ENCODE measurements at places on chromosomes 12 and 14.

- no peak for DNase-seq
Observed at GRCh38 chr14:84708865-84709264, 821.1 kb upstream of the FLRT2 start.

DNA sequence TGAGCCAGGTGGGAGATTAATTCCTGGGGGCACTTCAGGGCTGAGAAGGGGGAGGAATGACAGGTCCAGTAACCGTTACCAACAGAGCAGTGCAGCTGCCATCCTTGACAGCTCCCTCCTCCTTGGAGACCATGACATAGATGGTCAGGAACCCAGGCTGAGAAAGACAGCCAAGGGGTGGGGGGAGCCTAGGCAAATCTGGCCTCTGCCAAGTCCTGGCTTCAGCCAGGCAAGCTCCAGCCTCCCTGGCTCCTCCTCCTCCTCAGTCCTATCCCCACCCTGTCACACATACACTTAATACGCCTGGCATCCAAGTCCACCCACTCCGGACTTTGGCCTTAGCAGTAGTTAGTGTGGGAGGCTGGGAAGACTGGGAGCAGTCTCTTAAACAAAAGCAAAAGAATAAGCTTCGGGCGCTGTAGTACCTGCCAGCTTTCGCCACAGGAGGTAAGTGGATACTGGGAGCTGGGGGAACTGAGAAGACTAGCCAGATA is at the start of gene RDH5:
RDH5 (plus strand) TSS at position 323 of the 494 bp plus-strand sequence. CDS start 792 bp downstream, outside the sequence.
- peak; percentile 49 for DNase-seq

DNA sequence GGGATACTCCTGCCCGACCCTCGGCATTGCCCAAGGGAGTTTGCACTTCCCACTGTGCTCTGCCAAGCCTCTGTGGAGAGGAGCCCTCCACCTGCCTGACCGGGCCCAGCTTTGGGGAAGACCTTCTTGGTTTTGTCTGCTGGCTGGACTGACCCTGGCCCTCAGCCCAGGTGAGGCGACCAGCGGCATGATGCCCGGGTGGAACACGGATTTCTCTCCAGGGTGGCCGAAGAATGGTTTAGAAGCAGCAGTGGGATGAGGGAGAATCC is 15.6 kb downstream of the ZBTB42 start:
- DNase-seq, result no peak

- no peak for DNase-seq
Observed at GRCh38 chr14:75301666-75302325, 23.2 kb downstream of the FOS start.

- no peak for DNase-seq
Observed at GRCh38 chr14:93150227-93151208, 34.2 kb downstream of the MOAP1 start.

DNA sequence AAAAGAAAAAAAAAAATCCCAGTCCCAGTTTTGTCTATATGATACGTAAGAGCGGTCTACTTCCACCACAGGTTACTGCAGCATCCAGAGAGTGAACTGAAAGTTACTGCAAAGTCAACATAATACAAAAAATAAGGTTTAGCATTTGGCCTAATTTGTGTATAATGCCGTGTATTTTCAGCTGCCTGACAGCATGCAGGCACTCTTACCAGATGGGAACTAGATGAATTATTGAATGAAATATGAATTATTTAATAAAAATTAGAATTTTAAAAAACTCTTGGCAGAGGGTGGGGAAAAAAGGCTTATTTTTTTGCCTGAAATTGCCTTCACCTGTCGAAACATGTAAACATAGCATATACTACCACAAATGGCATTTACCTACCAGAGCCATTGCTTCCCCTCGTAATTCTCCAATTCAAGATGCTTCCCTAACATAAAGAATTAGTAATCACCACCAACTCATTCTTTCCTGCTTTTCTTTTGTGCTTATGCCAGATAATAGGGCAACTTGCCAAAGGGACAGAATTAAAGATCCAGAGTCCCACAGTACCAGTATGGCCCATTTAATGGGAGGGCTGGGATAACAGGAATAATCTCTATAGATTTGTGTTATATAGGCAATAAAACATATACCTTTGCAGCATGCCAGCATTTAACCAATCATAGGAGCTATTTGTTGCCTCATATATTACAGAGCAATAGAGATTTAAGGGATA is 31.1 kb downstream of the ATF7 start:
- DNase-seq, result no peak

DNA sequence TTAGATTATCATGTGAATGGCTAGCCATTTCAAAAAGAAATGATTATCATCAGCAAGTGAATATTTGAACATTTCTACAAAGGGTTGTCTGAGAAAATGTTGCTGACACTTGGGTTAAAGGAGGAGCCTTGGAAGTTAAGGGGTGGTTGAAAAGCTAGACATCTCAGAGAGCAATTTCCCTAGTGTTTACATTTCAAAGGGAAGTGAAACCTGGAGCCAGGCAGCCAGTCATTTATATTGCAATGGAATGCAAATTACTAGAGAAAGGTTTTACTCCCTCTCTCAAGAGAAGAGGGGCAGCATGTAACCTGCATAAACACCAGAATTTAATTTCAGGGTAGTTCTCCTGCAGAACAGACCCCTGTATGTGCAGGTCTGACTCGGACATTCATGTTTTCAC is 279.0 kb downstream of the SLC16A7 start:
- DNase-seq, result no peak

GRCh38 chr14:59428581-59429012 is 36.6 kb downstream of the GPR135 start:
- DNase-seq, result peak; percentile 66

DNA sequence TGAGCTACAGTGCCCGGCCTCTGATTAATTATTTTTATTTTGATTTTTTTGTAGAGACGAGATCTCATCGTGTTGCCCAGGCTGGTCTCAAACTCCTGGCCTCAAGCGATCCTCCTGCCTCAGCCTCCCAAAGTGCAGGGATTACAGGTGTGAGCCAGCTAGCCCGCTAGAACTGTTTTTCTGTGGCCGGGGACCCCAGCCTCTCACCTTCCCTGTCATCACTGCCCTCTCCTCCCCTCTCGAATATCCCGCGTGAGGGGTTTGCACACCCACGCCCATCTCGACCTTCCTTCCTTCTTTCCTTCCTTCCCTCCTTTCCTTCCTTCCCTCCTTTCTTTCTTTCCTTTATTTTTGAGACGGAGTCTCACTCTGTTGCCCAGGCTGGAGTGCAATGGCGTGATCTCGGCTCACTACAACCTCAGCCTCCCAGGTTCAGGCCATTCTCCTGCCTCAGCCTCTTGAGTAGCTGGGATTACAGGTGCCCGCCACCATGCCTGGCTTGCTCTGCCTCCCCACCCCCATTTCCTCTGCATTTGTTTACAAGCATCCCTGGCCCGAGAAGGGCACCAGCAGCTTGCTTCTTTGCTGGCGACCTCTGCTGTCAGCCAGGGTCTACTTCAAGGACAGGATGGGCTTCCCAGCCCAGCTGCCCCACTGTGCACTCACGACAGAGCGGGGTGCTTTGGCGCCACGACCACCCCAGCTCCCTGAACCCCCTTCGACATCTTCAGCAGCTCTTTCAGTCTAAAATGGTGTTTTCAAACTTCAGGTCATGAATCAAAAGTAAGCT is 4.3 kb upstream of the TRAF3 start:
- DNase-seq, result peak; percentile 53

- DNase-seq, result peak; percentile 67
Observed at GRCh38 chr12:53476769-53477209, 22.5 kb downstream of the MAP3K12 start.

DNA sequence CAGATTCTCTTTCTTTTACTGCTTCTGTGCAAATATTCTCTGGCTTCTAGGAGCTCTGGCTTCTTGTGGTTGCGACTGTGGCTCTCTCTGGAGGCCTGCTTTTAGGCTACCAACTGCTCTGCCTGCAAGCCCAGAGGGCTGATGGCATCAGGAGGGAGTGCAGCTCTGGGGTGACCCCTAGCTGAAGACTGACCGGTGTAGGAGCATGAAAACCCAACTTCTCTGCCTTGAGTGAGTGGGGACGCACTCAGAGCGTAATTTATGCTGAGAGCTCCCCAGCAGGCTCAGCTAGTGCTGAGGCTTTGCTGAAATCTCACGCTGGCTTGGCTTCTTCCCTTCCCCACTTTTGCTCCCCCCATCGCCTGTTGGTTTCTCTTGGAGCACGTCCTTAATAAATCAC is 29.9 kb upstream of the RBM19 start:
- DNase-seq, result no peak

- DNase-seq, result no peak
Observed at GRCh38 chr12:71626098-71626497, 37.5 kb downstream of the ZFC3H1 start.

GRCh38 chr14:50232276-50232642 is 881 bp upstream of the SOS2 start:
- DNase-seq, result no peak

GRCh38 chr14:103880348-103881267 is 33.2 kb upstream of the PPP1R13B start:
- DNase-seq, result peak; percentile 42

- no peak for DNase-seq
Observed at GRCh38 chr12:83113945-83114344, 427.2 kb downstream of the TMTC2 start.

GRCh38 chr14:71141701-71142374 is 234.6 kb downstream of the PCNX1 start:
- peak; percentile 81 for DNase-seq

GRCh38 chr14:58865514-58866281 is 227.9 kb downstream of the DACT1 start:
- DNase-seq, result no peak

- no peak for DNase-seq
Observed at GRCh38 chr12:119660076-119660475, 7.9 kb upstream of the PRKAB1 start.

- DNase-seq, result no peak
Observed at GRCh38 chr12:29961231-29961630, 177.5 kb upstream of the TMTC1 start.

DNA sequence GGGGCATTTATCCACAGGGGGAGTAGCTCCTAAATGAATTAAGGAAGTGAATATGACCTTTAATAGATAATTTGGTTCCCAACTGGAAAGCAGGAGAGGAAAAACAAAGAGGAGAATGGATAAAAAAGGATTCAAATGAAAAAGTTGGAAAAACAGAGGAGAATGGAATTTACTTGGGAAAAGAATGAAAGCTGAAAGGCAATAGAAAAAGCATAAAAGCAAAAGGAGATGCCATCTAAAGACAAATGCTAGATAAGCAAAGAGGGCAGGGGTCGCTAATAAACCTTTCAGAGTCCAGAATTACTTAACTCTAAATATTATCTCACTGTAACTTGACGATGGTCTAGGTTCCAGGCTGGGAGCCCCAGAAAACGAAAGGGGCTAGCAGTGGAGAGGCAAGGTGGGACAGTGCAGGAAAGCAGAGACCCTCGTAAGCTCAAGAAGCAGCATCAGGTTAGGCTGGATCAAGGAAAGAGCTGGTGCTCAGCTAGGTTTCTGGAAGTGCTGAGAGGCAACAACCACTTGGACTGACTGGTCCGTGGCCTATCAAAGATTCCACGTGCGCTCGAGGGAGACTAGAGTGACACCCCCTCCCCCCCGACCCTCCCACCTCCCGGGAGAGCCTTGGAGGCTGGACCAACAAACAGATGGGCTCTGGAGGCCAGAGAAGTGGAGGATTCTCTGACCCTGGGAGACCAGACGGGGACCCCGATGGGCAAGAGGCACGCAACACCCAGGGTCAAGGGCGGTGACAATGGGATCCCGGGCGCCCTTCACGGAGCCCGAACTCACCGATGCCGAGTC is 1.2 kb downstream of the SLC2A13 start:
- peak; percentile 8 for DNase-seq

- DNase-seq, result no peak
Observed at GRCh38 chr12:13345722-13346121, 149.2 kb downstream of the EMP1 start.

DNA sequence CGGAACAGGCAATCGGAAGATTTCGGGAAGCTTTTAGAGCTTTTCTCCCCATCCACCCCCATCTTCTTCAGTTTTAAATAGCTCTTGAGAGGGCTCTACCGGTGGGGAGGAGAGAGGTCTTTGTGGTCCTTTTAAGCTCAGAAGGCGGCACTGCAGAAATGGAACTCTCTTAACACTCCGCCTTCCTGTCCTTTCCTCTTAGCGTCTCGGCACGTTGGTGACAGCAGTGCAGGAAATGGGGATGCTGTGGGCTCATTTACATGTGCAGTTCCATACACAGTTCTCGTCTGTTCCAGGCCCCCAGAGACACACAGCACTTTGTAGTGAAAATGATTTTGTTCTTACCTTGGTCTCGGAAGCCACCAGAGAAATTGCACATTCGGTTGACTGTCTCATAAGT is 50.4 kb upstream of the RIN3 start:
- DNase-seq, result no peak

- DNase-seq, result peak; percentile 75
Observed at GRCh38 chr12:59708064-59708463, 112.2 kb downstream of the SLC16A7 start.

DNA sequence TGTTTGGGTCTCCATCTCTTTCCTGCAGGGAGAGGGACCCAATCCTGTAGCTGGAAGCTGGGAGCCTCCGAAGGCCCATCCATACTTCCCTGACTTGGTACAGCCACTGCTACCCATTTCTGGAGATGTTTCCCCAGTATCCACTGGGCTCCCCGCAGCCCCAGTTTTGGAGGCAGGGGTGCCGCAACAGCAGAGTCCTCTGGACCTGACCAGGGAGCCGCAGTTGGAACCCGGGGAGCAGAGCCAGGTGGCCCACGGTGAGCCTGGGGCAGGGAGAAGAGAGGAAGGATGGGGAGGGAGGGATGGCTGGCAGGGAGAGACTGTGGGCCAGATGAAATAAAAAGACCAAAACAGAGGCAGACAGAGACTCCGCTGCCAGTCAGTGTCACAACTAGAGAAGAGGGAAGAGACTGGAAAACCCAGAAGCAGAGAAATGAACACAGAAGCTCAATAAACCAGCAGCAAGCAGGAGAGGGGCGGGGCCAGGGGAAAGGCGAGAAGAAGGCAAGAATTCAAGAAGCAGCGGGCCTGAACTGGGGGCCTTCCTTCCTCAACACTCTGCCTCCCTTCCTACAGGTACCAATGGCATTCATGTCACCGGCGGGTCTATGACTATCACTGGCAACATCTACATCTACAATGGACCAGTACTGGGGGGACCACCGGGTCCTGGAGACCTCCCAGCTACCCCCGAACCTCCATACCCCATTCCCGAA is 6.3 kb downstream of the LTBR start:
- no peak for DNase-seq

- peak; percentile 35 for DNase-seq
Observed at GRCh38 chr12:124752437-124753227, 111.0 kb downstream of the SCARB1 start.

- DNase-seq, result no peak
Observed at GRCh38 chr12:116637589-116638150, 78.5 kb downstream of the MAP1LC3B2 start.

All from ELR (cell line).